Activated naive CD8-positive, alpha-beta T cell treated with anti-CD3 and anti-CD28 coated beads for 36 hours (primary cell): ENCODE measurements at places on chromosomes 7 and 10. TPM values are rescaled to one million over a fixed set of nuclear protein-coding genes. Genes with fewer than 3 reads are reported as not detected.

DNA sequence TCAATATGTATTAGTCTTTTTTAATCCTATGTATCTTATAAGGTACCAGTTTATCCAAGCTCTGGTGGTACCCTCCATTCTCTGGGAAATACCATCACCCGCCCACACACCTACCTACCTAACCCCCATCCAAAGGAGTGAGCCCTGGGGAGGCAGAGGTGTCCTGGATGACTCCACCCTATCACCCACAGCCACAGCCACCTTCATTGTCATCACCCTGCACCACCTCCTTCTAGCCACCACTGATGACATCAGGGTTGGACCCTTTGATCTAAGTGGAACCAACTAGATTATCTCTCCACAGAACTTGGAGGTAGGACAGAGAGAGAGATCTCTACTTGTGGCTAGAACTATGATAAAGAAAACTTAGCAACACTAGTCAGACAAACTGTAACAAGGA, 259.4 kb downstream of the PARD3 start:
- no peaks in the 10 kb centered on the region for H3K4me1 ChIP-seq
- no peaks in the 10 kb centered on the region for H3K36me3 ChIP-seq
- DNase-seq = no peak
- no peak overlapping the region for H3K4me3 ChIP-seq
- H3K27ac ChIP-seq = no peak overlapping the region
- H3K27me3 ChIP-seq = no peaks in the 10 kb centered on the region

GRCh38 chr7:28474640-28475039, 62.3 kb downstream of the CREB5 start:
- DNase-seq = no peak
- peaks cover 14% of the 10 kb centered on the region for H3K27me3 ChIP-seq
- H3K4me3 ChIP-seq = no peak overlapping the region
- no peaks in the 10 kb centered on the region for H3K36me3 ChIP-seq
- H3K27ac ChIP-seq = no peak overlapping the region
- no peaks in the 10 kb centered on the region for H3K4me1 ChIP-seq

Gene PLCE1
- not detected for total RNA-seq

DNA sequence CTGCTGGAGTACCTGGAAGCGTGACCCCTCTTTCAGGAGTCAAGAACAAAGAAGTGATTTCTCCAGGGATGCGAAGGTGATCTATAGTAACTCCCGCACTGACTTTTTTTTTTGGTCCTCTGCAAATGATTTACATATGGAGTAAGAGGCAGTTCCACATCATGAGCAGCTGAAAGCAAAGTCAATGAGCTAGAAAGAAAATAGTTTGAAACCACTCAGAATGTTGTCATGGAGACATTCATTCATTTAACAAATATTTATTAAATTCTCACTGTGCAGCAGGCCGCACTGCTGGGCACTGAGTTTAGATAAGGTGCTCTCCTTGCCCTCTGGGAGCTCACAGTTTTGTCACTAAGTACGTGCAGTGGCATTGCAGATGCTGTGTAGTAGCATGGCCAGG, 206.7 kb downstream of the CAMK1D start:
- no peaks in the 10 kb centered on the region for H3K36me3 ChIP-seq
- DNase-seq = no peak
- H3K27ac ChIP-seq = no peak overlapping the region

DNA sequence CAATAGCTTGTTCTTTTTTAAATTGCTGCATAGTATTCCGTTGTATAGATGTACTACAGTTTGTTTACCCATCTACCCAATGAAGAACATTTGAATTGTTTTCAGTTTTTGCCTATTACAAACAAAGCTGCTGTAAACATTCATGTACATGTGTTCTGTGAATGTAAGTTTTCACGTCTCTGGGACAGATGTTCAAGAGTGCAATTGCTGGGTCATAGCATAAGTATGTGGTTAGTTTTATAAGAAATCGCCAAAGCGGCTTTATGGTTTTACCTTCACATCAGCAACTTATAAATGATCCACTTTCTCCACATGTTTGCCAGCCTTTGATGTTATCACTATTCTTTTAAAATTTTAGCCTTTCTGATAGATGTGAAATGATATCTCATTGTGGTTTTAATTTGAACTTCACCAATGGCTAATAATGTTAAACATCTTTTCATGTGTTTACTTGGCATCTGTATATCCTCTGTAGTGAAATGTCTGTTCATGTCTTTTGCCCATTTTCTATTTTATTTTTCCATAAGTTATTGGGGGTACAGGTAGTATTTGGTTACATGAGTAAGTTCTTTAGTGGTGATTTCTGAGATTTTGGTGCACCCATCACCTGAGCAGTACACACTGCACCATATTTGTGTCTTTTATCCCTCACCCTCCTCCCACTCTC, 73.5 kb downstream of the TBXAS1 start:
- H3K4me1 ChIP-seq = no peaks in the 10 kb centered on the region
- H3K36me3 ChIP-seq = peaks cover 1% of the 10 kb centered on the region
- H3K27ac ChIP-seq = no peak overlapping the region
- H3K27me3 ChIP-seq = no peaks in the 10 kb centered on the region
- no peak overlapping the region for H3K4me3 ChIP-seq

- no peak for DNase-seq
- no peak overlapping the region for H3K4me3 ChIP-seq
- no peak overlapping the region for H3K27ac ChIP-seq
- H3K27me3 ChIP-seq = no peaks in the 10 kb centered on the region
- H3K4me1 ChIP-seq = no peaks in the 10 kb centered on the region
- peaks cover 32% of the 10 kb centered on the region for H3K36me3 ChIP-seq
Observed at GRCh38 chr10:74669210-74669609, 157.2 kb upstream of the KAT6B start.
